ENCODE measurements at places on chromosomes 2 and 18.

GRCh38 chr2:192013211-192013610, 166.3 kb upstream of the CAVIN2 start:
- DNase-seq = no peak

DNA sequence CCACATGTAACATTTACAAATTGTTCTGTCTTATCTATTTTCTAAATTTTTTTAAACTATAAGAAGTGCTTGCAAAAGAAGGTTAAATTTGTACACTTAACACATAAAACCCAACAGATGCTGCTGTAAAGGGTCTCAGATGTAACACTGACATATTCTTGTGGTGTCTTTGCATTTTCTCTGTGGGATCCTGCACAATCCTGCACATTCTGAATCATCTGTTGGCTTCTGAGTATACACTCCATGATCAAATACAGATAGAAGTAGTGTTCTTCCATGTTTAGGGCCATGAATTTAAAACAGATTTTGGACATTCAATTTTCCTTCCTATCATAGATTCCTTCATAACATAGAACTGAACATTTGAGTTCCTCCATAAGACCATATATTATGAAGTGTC, 89.0 kb downstream of the SPRED2 start:
- DNase-seq = no peak

DNA sequence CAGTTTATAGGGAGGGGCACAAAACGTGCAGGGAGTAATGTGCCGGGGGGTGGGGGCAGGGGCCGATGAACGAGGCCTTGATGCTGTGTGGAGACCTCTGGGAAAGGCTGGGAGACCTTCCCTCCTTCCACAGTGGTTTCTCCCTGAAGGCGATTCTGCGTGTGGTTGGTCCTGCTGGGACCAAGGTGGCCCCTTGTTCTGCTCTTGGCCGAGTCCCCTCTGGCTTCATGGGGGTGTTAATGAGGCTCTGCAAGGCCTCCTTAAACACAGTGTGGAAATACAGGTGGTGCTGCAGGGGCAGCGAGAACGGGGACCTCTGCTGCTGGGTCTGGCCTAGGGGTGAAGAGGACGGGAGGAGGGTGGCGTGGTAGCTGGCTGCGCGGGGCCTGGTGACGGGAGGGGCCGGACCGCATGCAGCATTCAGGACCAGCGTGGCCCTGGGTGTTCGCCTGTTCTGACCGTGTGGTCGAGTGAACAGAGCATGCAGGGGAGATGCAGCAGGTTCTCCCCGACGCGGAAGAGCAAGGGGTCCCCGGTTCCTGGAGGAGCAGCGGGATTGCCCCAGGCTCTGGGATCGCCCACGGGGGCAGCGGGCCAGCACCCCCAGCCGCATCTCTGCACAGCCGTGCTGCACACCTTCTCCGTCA, 42.1 kb upstream of the KCNG2 start:
- no peak for DNase-seq

DNA sequence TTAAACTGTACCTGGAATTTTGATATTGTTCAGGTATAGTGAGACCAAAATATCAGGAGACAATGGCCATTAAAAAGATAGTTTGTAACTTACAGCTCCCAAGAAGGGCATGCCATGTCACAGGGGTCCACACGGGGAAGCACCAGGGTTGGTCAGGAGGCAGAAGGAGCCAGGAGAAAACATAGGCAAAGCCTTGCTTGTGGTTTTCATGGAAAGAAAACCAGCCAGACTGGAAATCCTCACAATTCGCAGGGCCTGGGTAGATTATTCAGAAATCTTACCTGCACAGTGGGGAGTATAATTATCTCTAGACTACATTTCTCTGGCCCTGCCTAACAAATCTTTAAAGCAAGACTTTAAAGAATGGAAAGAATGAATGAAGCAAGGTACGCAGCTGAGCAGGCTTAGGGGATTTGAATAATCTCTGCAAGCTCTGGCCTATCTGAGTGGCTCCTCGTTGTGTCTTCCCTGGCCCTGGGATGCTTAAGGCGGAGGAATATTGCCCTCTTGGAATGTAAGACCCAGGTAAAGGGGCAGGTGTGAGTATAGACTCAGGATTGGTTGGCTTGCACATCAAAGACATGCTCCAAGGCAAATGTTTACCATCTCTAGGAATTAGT, 66.9 kb upstream of the CDC42EP3 start:
- DNase-seq = no peak

DNA sequence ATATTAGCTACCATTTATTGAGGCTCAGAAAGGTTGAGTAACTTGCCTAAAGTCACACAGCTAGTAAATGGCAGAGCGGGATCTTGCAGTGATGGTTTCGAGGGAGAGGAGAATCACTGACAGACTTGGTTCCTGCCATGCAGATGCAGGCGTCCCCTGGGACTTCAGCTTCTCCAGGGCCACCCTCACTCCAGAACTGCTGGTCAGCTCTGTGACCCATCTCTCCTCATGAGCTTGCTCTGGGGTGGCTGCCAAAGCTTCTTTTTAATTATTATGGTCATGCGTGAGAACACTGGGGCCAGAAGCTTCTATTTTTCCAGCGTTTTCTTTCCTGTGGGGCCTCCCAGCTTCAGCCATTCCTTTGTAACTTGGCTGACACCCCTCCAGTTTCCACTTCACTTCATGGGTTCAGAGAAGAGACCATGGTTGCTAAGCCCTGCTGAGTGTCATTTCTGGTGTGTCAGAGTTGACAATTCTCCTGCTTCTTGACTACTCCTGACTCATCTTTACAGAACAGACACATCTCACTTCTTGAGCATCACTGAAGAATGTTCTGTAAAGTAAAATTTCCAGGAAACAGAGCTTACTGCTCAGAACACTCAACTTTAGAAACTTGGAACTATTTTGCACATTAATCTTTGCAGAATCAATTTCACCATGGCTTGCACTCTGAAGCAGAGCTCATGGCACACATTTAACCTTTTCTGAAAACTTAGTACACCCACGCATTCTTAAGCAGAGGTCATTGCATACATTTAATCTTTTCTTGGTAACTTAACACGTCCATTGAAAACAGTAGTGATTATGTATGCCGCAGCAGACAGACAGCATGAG, 70.4 kb downstream of the IL1R2 start:
- no peak for DNase-seq

- no peak for DNase-seq
Measured at GRCh38 chr2:109395494-109396201, 218.1 kb downstream of the SEPTIN10 start.

GRCh38 chr2:120632796-120633646, 102.6 kb upstream of the GLI2 start:
- DNase-seq = no peak

- no peak for DNase-seq
Measured at GRCh38 chr2:201137505-201138400, 21.8 kb downstream of the CFLAR start.

DNA sequence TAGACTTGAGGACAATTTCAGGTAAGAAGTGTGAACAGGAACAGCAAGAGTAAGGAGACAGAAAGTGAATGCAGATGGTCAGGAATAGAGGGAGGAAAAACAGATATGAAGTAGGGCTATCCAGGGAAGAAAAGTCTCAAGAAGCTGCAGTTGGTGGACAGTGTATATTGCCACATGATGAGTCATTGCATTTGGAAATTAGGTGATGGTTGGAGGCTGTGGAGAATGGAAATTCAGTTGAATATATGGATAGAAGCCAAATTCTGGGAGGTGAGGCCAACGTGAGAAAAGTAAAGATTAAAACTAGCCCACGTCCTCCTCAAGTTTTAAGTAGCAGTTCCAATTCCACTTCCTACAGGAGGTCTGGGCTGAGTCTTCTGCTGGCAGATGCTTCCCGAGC, 158.4 kb downstream of the UBE2E3 start:
- no peak for DNase-seq

- DNase-seq = no peak
Measured at GRCh38 chr2:53403792-53404413, 363.7 kb upstream of the CHAC2 start.

DNA sequence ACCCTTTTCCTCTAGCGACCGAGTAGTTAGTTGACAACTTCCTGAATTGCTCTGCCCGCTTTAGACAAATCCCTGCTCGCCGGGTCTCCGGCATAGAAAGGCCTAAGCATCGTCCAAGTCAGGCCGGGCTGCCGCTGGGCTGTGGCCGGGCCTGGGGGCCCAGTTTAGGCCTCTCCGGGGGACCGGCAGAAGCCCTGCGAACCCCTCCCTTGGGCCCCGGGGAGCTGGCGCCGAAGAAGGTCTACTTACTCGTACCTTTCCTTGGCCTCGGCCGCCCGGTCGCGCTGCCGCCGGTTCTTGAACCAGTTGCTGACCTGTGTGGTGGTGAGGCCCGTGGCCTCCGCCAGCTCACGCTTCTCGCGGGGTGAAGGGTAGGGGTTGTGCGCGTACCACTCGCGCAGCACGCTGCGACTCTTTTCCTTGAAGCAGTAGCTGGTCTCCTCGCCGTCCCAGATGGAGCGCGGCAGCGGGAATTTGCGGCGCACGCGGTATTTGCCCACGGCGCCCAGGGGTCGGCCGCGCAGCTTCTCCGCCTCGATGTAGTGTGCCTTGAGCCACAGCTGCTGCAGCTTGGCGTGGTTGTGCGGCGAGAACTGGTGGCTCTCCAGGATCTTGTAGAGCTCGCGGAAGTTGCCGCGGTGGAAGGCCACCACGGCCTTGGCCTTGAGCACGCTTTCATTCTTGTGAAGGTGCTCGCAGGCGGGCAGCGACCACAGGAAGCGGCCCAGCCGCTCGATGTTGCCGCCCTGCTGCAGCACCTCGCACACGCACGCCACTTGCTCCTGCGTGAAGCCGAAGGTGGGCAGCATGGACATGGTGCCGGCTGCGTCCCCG, 739 bp downstream of the SIX2 start:
- DNase-seq = no peak

Data from substantia nigra (tissue), 51 donors.